ENCODE measurements at places on chromosomes 6 and 20.

DNA sequence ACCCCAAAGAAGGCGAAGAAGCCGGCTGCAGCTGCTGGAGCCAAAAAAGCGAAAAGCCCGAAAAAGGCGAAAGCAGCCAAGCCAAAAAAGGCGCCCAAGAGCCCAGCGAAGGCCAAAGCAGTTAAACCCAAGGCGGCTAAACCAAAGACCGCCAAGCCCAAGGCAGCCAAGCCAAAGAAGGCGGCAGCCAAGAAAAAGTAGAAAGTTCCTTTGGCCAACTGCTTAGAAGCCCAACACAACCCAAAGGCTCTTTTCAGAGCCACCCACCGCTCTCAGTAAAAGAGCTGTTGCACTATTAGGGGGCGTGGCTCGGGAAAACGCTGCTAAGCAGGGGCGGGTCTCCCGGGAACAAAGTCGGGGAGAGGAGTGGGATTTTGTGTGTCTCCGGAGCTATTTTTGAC, 69.6 kb downstream of the HFE start:
- no peak for DNase-seq

DNA sequence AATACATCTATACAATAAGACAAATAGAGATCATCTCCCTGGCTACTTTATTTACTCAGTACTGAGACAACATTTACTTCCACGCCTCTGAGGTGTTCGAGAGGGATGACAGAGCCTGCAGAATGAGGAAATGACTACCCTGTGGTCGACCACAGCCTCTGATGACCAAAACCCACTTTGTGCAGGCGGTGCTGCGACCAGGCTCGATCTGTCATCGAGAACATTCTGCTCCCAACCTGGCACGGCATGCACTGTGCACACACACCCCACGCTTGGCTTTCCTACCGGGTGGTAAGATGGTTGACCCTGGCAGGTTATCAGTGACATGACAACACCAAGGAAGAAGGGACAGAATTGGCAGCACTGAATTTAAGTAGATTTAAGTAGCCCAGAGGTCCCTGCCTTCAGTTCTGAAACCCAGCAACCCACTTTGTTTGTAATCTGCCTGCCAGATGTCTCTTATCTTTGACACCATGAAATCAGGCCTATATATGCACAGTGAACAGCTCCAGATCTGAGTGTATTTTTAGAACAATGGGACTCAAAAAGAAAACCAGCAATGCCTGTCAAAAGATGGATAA, 42.6 kb downstream of the TTI1 start:
- DNase-seq = peak; percentile 83

- no peak for DNase-seq
These were observed 88.5 kb downstream of the POPDC3 start for GRCh38 chr6:105091140-105091829.

DNA sequence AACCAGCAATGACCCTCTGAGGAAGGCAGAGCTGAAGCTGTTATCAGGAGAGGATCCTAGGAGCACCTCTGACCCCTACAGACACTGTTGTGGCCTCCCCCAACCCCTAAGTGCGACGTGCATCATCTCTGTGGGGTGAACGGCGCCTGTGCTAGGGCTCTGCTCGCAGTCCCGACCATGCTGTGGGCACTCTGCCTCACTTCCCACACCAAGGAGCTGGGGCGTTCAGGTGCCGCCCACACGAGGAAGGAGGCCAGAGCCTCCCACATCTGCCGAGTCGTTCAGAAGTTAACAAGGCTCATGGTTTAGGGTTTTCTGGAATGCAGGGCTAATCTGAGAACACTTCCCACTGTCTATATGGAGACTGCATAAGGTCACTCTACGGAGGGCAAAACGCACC, 62.1 kb downstream of the GINS1 start:
- DNase-seq = no peak

DNA sequence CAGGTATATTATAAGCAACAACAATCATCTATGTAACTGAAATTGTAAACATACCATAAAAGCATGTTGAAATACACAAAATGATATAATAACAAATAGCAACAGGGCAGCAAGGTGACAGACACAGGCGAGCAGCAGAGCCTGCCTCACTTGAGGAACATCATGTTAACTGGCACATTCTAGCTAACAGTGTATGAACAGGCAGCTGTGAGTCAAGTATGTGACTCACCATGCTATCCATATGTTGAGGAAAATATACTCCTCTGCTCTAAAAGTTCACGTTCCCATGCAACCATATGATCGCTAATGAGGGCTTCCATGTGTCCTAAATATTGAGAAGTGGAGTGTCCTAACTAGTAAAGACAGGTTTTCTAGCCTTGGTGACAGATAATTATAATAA, 18.4 kb downstream of the SERAC1 start:
- no peak for DNase-seq

GRCh38 chr20:34874094-34874654, 1.5 kb upstream of the GGT7 start:
- peak; percentile 65 for DNase-seq

GRCh38 chr6:166206510-166207283, 39.0 kb upstream of the TBXT start:
- no peak for DNase-seq

DNA sequence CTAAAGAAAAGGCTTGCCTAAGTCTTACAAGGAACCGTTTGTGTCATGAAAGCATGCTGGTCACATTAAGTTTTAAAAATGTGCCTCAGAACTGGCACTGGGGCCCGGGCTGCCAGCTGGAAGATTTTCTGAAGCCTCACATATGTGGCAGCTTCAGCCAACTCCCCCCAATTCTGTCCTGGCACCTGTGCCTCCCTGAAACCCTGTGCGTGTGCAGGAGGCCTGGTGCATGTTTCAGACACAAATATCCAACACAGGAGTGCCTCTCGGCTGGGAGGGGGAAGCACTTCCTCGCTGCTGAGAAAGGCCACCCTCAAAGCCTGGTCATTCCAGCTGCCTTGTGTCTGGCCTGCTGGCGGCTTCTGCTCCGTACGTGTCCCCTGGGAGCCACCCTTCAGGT, 188.5 kb upstream of the SNX9 start:
- DNase-seq = no peak

- no peak for DNase-seq
These were observed 75.5 kb upstream of the ELOVL5 start for GRCh38 chr6:53424300-53424699.

DNA sequence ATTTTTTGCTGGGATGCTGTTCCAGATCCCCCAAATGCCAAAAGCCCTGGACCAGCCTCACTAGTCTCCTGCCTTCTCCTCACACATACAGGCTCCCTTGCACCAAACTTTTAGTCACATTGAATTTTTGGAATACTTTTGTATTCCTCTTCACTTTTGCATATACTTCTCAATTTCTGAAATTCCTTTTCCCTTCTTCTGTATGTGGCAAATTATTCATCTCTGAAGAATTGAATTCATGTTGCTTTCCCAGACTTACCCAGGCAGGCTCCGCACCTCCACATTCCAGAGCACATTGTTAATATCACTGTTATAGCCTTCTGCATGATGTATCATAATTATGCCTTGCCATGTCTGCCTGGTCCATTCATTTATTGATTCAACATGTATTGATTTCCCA, 255.3 kb upstream of the POU3F2 start:
- DNase-seq = no peak

DNA sequence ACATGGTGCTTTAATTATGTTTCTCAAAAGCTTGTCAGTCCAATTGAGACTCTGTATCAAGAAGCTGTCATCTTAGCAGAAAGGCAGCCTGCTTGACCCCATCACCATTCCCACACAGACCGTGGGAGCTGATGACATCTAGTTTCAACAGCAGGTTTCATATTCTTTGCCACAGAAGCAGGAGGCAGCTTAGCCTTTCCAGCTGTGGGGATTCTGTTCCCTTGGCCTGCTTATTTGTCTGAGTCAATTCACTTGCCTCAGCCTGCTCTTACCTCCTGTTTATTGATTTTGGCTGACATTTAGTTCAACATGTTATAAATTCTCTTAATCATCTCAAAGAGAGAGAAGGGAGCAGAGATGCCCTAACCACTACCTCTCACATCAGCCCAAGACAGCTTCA, 527.7 kb downstream of the ADGRB3 start:
- DNase-seq = no peak
